T-helper 17 cell (primary cell): ENCODE measurements at places on chromosomes 1 and 21.

- no peak for DNase-seq
Measured at GRCh38 chr1:22970096-22970495, 2.6 kb downstream of the LACTBL1 start.

DNA sequence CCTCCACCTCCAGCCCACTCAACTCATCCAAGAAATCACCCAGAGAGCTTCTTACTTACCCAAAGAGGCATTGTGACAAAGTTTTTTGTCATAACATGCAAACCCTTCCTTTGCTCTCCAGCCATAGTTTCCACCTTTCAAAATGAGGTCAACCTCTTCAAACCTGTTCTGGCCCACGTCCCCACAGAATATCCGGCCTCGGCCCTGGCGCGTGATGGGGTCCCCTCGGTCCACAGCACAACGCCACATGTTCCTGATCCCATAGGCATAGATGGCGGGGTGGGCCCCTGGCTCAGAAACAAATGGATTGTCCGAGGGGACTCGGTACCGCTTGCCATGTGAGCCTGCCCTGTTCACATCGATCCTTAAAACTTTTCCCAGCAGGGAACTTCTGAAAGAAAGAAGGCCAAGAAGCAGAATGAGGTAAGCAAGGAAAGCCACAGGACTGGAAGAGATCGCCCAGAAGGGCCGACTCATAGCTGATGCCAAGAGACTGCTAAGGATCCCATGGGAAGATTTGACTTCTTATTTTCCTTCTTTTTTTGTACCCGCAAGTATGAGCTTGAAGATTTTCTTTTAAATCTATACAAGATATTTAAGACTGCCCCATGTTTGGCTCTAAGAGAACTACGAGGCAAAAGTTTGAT is 7.8 kb downstream of the HHIPL2 start:
- DNase-seq: no peak

GRCh38 chr1:211925016-211925415 is 94.5 kb upstream of the LPGAT1 start:
- DNase-seq: no peak

- DNase-seq: no peak
Measured at GRCh38 chr1:196178083-196178635, 430.1 kb downstream of the KCNT2 start.

GRCh38 chr1:46153228-46153627 is 20.8 kb upstream of the PIK3R3 start:
- no peak for DNase-seq

DNA sequence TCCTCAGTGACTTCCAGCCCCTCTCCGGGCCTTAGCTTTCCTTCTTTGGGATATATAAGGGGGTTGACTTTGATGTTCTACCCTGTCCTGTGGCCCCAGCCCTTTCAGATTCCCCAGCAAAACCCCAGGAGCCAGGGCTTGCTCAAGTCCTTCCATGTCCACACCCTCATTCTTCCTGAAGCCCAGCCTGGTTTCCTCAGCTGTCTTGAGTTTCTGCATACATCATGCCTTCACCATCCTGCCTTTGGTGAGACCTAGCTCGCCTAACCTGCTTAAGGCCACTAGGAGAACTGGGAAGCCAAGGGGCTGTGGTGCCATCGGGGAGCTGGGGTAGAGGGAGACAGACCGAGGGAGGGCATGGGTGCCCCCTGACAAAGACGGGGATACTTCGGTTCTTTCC is 17.2 kb upstream of the PEF1 start:
- DNase-seq: no peak
